Sigmoid colon (tissue), 7 donors: ENCODE measurements at places on chromosomes 5 and 9.

GRCh38 chr9:98589102-98589501, 119.6 kb downstream of the GABBR2 start:
- H3K36me3 ChIP-seq, result no peaks in the 10 kb centered on the region
- H3K27ac ChIP-seq, result no peak overlapping the region
- no peaks in the 10 kb centered on the region for H3K27me3 ChIP-seq
- H3K4me1 ChIP-seq, result no peaks in the 10 kb centered on the region
- H3K4me3 ChIP-seq, result no peak overlapping the region
- no peak for DNase-seq

GRCh38 chr9:33932078-33932807, 115.3 kb downstream of the UBE2R2 start:
- no peak overlapping the region for H3K4me3 ChIP-seq
- H3K36me3 ChIP-seq, result peaks cover 45% of the 10 kb centered on the region
- no peak overlapping the region for H3K27ac ChIP-seq
- DNase-seq, result no peak

- H3K27ac ChIP-seq, result peak overlapping the region; percentile 80
- H3K4me3 ChIP-seq, result no peak overlapping the region
- peaks cover 90% of the 10 kb centered on the region for H3K4me1 ChIP-seq
- peak; percentile 93 for DNase-seq
- H3K36me3 ChIP-seq, result peaks cover 4% of the 10 kb centered on the region
Measured at GRCh38 chr9:128917151-128917849, 3.5 kb upstream of the PHYHD1 start.

DNA sequence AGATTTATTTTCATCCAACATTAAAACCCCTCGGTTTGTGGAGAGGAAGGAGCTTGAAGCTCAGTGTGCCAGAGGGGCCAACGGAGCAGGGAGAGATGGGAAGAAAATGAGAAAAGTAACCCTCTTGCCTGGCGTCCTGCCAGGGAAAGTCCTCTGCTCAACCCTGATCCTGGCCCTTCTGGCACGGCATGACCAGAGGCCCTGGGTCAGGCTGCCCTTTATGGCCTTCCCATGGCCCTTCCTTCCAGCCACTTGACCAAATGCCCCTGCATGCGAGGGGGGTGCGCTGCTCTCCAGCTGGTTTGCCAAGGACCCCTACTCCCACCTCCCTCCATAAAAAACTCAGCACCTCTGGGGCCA, 43.8 kb downstream of the SPRY4 start:
- DNase-seq, result no peak
- H3K27ac ChIP-seq, result no peak overlapping the region
- H3K4me1 ChIP-seq, result no peaks in the 10 kb centered on the region
- no peaks in the 10 kb centered on the region for H3K27me3 ChIP-seq
